ENCODE measurements at places on chromosomes 6 and 20.

DNA sequence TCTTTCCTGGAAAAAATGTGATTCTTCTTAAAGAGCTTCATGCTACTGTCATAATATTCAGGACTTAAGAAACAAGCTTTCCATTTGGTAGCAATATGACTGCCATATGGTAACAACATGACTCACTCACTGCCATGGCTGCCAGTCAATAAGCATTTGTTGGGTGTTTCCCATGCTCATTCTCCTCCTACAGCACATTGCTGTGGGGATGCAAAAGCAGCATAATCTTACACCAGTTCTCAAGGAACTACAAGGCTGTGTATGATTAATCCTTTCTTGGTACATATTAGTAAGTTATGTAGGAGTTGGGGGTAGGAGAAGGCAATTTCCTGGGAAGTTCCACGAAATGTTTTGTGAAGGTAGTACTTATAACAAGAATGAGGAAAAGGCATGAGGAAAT lies 76.7 kb downstream of the CEP162 start:
- no peak for DNase-seq

DNA sequence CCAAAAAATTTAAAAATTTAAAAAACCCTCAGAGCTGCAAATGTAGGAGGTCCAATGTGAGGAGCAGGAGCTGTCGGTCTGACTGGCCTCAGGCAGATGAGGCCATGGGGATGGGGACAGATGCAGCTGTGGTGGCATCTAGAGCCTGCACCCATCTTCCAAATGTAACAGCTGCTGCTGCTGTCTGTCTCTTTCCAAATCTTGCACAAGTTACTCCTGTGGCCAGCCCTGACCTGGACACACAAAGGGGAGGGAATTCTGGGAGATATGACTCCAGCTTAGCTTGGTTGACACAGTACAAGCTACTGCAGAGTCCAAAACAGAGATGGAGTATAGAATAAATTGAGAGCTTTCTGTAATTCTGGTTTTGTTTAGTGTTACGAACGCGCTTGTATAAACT lies 115.2 kb downstream of the PRND start:
- no peak for DNase-seq

DNA sequence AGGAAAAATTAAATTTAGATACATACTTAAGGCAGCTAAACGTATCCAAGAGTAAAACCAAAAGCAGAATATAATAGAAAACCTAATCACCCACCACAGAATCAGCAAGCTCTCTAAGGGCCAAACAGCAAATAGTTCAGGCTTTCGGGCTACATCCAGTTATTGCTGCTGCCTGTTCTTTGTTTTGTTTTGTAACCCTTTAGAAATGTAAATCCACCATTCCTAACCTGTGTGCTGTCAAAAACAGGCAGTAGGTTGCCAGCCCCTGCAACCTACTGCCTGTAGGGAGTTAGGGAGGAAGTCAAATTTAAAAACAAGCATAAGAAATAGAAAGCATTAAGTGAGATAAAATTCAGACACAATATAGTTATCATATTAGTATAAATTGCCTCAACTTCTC lies 225.9 kb downstream of the PTPRT start:
- DNase-seq, result no peak

- no peak for DNase-seq
Observed at GRCh38 chr20:3803854-3804253, 7.7 kb downstream of the CDC25B start.

- no peak for DNase-seq
Observed at GRCh38 chr6:106444777-106445507, 84.4 kb downstream of the CRYBG1 start.

GRCh38 chr20:22800129-22800528 lies 215.8 kb upstream of the FOXA2 start:
- DNase-seq, result no peak

- no peak for DNase-seq
Observed at GRCh38 chr20:48826883-48827771, 672 bp downstream of the PREX1 start.

DNA sequence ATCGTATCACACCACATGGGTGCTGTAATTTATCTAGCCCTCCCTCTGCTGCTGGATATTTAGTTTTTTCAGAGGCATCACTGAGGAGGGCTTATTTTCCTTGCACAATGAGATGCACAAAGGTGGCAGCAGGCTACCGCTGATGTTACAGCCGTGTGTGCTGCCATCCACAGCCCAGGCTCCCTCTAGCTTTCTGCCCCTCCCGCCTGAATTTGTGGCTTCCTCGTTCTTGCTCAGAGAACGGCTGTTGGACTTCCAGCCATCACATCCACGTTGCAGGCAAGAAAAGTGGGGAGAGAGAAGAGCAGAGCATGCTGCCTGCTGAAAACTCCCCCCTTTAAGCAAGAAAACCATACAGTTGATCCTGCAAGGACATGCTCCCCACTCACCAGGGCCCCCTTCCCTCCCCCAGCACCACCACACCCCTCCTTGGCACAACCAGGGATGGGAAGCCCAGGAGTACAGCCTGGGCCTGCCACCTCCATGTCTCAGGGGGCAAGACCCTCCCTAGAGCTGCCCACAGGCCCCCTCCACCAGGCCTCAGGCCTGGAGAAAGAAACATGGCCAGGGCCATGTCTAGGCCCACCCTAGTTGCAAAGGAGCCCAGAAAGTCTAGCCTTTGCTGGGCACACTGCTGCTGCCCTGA lies 102.6 kb downstream of the MRPL14 start:
- DNase-seq, result no peak

- no peak for DNase-seq
Observed at GRCh38 chr6:108145639-108146038, 20.2 kb upstream of the NR2E1 start.
